Cerebellar nuclear complex (tissue), 1 donor: ENCODE measurements at places on chromosomes 1 and 21.

GRCh38 chr1:51415963-51416362 is 85.6 kb upstream of the TTC39A start:
- DNase-seq, result no peak

- DNase-seq, result no peak
These were observed 1.6 kb downstream of the SMCP start for GRCh38 chr1:152879559-152880198.

- DNase-seq, result no peak
These were observed 71.2 kb downstream of the VWA5B1 start for GRCh38 chr1:20361805-20362381.

- no peak for DNase-seq
These were observed 59.9 kb downstream of the WNT9A start for GRCh38 chr1:227887697-227888403.

- no peak for DNase-seq
These were observed 983.4 kb upstream of the PRMT6 start for GRCh38 chr1:106072909-106073600.
